Naive thymus-derived CD8-positive, alpha-beta T cell (primary cell): ENCODE measurements at places on chromosomes 2 and 18.

- H3K36me3 ChIP-seq: peaks cover 17% of the 10 kb centered on the region
- no peaks in the 10 kb centered on the region for H3K27me3 ChIP-seq
- no peak overlapping the region for H3K27ac ChIP-seq
- DNase-seq: no peak
Observed at GRCh38 chr2:206112108-206112507, 26.1 kb upstream of the INO80D start.

- no peak overlapping the region for H3K27ac ChIP-seq
- H3K27me3 ChIP-seq: peaks cover 3% of the 10 kb centered on the region
- no peaks in the 10 kb centered on the region for H3K36me3 ChIP-seq
Observed at GRCh38 chr2:210363261-210363660, 48.3 kb upstream of the MYL1 start.

DNA sequence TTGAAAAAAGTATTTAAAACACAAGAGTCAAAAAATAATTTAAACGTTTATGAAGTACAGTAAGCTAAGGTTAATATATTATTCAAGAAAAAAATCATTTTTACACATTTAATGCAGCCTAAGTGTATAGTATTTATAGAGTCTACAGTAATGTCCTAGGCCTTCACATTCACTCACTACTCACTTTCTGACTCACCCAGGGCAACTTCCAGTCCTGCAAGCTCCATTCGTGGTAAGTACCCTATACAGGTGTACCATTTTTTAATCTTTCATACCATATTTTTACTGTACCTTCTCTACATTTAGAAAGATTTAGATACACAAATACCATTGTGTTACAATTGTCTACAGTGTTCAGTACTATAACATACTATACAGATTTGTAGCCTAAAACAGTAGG lies 20.9 kb upstream of the RPRD1A start:
- no peak overlapping the region for H3K4me3 ChIP-seq
- H3K27me3 ChIP-seq: peaks cover 3% of the 10 kb centered on the region
- H3K27ac ChIP-seq: no peak overlapping the region
- H3K4me1 ChIP-seq: peaks cover 2% of the 10 kb centered on the region
- no peak for DNase-seq
- no peaks in the 10 kb centered on the region for H3K36me3 ChIP-seq

GRCh38 chr18:70384181-70384790 lies 95.4 kb downstream of the SOCS6 start:
- peaks cover 5% of the 10 kb centered on the region for H3K27me3 ChIP-seq
- DNase-seq: no peak
- no peak overlapping the region for H3K4me3 ChIP-seq
- no peaks in the 10 kb centered on the region for H3K36me3 ChIP-seq
- no peak overlapping the region for H3K27ac ChIP-seq

- no peaks in the 10 kb centered on the region for H3K36me3 ChIP-seq
- peak overlapping the region; percentile 94 for H3K4me3 ChIP-seq
- H3K4me1 ChIP-seq: peaks cover 31% of the 10 kb centered on the region
- DNase-seq: no peak
Observed at GRCh38 chr2:68250196-68250595, 2.1 kb downstream of the PPP3R1 start.

- H3K27me3 ChIP-seq: no peaks in the 10 kb centered on the region
- peak overlapping the region; percentile 81 for H3K4me3 ChIP-seq
- H3K4me1 ChIP-seq: peaks cover 14% of the 10 kb centered on the region
- H3K27ac ChIP-seq: peak overlapping the region; percentile 75
- H3K36me3 ChIP-seq: no peaks in the 10 kb centered on the region
Observed at GRCh38 chr2:49940626-49941025, 786.3 kb upstream of the FSHR start.

GRCh38 chr2:195238379-195238778 lies 418.6 kb upstream of the SLC39A10 start:
- H3K4me1 ChIP-seq: no peaks in the 10 kb centered on the region
- no peaks in the 10 kb centered on the region for H3K27me3 ChIP-seq
- no peak overlapping the region for H3K4me3 ChIP-seq
- H3K36me3 ChIP-seq: peaks cover 2% of the 10 kb centered on the region
- H3K27ac ChIP-seq: no peak overlapping the region
- no peak for DNase-seq

GRCh38 chr2:206004004-206004693 lies 81.8 kb downstream of the INO80D start:
- peak overlapping the region; percentile 74 for H3K27ac ChIP-seq
- DNase-seq: no peak
- peaks cover 44% of the 10 kb centered on the region for H3K36me3 ChIP-seq

DNA sequence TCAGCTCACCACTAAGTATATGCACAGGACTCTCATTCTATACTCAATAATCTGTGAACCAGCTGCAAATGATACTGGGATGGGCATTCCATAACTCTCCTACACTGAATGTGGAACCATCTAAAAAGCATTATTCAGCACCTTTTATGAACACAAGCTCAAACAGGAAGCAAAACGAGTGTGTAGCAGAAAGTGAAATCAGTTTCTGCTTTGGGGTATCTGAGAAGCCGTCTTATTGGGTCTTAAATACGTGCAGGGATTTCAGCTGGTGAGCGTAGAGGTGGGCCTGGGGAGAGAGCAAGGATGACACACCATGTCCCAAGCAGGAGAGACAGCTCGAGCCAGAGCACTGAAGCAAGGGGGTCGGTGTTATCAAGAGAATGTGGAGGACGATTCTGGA lies 120.0 kb upstream of the TTN start:
- H3K4me1 ChIP-seq: no peaks in the 10 kb centered on the region
- H3K4me3 ChIP-seq: no peak overlapping the region
- H3K27ac ChIP-seq: no peak overlapping the region
- peaks cover 13% of the 10 kb centered on the region for H3K36me3 ChIP-seq
- H3K27me3 ChIP-seq: no peaks in the 10 kb centered on the region

GRCh38 chr2:45647356-45647755 lies 4.1 kb upstream of the PRKCE start:
- DNase-seq: no peak
- H3K36me3 ChIP-seq: no peaks in the 10 kb centered on the region
- H3K27ac ChIP-seq: no peak overlapping the region
- peaks cover 11% of the 10 kb centered on the region for H3K27me3 ChIP-seq
- no peak overlapping the region for H3K4me3 ChIP-seq
- peaks cover 19% of the 10 kb centered on the region for H3K4me1 ChIP-seq

DNA sequence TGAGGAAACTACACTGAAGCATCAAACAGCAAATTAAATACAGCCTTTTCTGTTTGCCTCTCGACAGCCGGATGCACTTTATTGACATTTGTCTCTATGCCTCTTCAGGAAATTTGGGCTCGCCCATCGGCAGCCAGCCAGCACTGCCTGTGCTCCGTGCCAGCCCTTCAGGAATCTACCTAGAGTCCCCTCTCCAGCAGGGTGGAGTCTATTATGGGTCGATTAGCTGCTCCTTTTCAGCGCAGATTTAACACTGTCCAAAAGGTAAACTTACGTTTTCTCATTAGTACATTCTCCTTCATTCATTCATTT lies 91.5 kb downstream of the MYCN start:
- H3K4me3 ChIP-seq: no peak overlapping the region
- peaks cover 2% of the 10 kb centered on the region for H3K4me1 ChIP-seq
- H3K27me3 ChIP-seq: no peaks in the 10 kb centered on the region
- no peak for DNase-seq

GRCh38 chr2:8502316-8502715 lies 179.5 kb upstream of the ID2 start:
- H3K4me1 ChIP-seq: no peaks in the 10 kb centered on the region
- H3K36me3 ChIP-seq: no peaks in the 10 kb centered on the region
- H3K27me3 ChIP-seq: no peaks in the 10 kb centered on the region
- no peak for DNase-seq
- H3K4me3 ChIP-seq: no peak overlapping the region

DNA sequence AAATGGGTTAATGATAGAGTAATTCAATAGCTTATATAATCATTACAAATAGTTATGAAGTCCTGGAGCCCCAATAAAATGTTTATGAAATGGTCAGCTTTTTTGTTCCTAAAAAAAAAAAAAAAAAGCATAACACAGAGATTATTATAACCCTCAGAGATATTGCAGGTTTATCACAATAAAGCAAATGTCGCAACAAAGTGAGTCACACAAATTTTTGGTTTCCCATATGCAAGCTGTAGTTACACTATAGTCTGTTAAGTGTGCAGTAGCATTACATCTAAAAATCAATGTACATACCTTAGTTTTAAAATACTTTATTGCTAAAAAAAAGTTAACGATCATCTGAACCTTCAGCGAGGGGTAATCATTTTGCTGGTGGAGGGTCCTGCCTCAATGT lies 20.0 kb downstream of the WDFY1 start:
- no peaks in the 10 kb centered on the region for H3K27me3 ChIP-seq
- H3K27ac ChIP-seq: no peak overlapping the region
- H3K4me1 ChIP-seq: peaks cover 31% of the 10 kb centered on the region
- H3K36me3 ChIP-seq: peaks cover 8% of the 10 kb centered on the region

GRCh38 chr18:73614812-73615211 lies 532.8 kb downstream of the FBXO15 start:
- no peaks in the 10 kb centered on the region for H3K27me3 ChIP-seq
- no peaks in the 10 kb centered on the region for H3K4me1 ChIP-seq
- no peak for DNase-seq
- H3K27ac ChIP-seq: no peak overlapping the region
- no peaks in the 10 kb centered on the region for H3K36me3 ChIP-seq

- peaks cover 52% of the 10 kb centered on the region for H3K27me3 ChIP-seq
- H3K4me3 ChIP-seq: no peak overlapping the region
- no peak for DNase-seq
- H3K27ac ChIP-seq: no peak overlapping the region
- H3K36me3 ChIP-seq: no peaks in the 10 kb centered on the region
Observed at GRCh38 chr2:98175811-98176210, 88.8 kb downstream of the VWA3B start.
